ENCODE measurements at places on chromosomes 2 and 18.

GRCh38 chr18:49669403-49669802 lies 107.5 kb downstream of the LIPG start:
- H3K4me3 ChIP-seq: no peak overlapping the region
- no peak for DNase-seq
- H3K4me1 ChIP-seq: peaks cover 20% of the 10 kb centered on the region
- H3K36me3 ChIP-seq: no peaks in the 10 kb centered on the region
- H3K27me3 ChIP-seq: no peaks in the 10 kb centered on the region
- no peak overlapping the region for H3K27ac ChIP-seq

GRCh38 chr2:73264332-73264606 lies 20.0 kb downstream of the FBXO41 start:
- DNase-seq: no peak
- no peak overlapping the region for H3K4me3 ChIP-seq
- no peak overlapping the region for H3K27ac ChIP-seq

- H3K27me3 ChIP-seq: no peaks in the 10 kb centered on the region
- H3K4me3 ChIP-seq: no peak overlapping the region
- H3K27ac ChIP-seq: no peak overlapping the region
Observed at GRCh38 chr2:207283356-207283755, 117.6 kb upstream of the KLF7 start.

GRCh38 chr2:134657650-134658250 lies 61.0 kb downstream of the TMEM163 start:
- no peak overlapping the region for H3K27ac ChIP-seq
- no peak for DNase-seq
- no peaks in the 10 kb centered on the region for H3K27me3 ChIP-seq
- no peaks in the 10 kb centered on the region for H3K4me1 ChIP-seq

GRCh38 chr2:142585785-142586184 lies 291.7 kb upstream of the KYNU start:
- H3K27ac ChIP-seq: no peak overlapping the region
- no peak overlapping the region for H3K4me3 ChIP-seq
- no peaks in the 10 kb centered on the region for H3K27me3 ChIP-seq
- H3K36me3 ChIP-seq: no peaks in the 10 kb centered on the region
- no peaks in the 10 kb centered on the region for H3K4me1 ChIP-seq

- no peak overlapping the region for H3K27ac ChIP-seq
- DNase-seq: no peak
- no peaks in the 10 kb centered on the region for H3K36me3 ChIP-seq
- H3K4me3 ChIP-seq: no peak overlapping the region
- no peaks in the 10 kb centered on the region for H3K27me3 ChIP-seq
Observed at GRCh38 chr2:157845081-157845480, 31.0 kb downstream of the ACVR1 start.

- H3K4me1 ChIP-seq: no peaks in the 10 kb centered on the region
- H3K27ac ChIP-seq: no peak overlapping the region
- H3K36me3 ChIP-seq: no peaks in the 10 kb centered on the region
- no peaks in the 10 kb centered on the region for H3K27me3 ChIP-seq
Observed at GRCh38 chr2:120265006-120265405, 12.4 kb downstream of the RALB start.

GRCh38 chr2:230312638-230313037 lies 14.4 kb upstream of the SP140L start:
- no peak for DNase-seq
- H3K27ac ChIP-seq: no peak overlapping the region
- no peaks in the 10 kb centered on the region for H3K27me3 ChIP-seq
- H3K36me3 ChIP-seq: no peaks in the 10 kb centered on the region

DNA sequence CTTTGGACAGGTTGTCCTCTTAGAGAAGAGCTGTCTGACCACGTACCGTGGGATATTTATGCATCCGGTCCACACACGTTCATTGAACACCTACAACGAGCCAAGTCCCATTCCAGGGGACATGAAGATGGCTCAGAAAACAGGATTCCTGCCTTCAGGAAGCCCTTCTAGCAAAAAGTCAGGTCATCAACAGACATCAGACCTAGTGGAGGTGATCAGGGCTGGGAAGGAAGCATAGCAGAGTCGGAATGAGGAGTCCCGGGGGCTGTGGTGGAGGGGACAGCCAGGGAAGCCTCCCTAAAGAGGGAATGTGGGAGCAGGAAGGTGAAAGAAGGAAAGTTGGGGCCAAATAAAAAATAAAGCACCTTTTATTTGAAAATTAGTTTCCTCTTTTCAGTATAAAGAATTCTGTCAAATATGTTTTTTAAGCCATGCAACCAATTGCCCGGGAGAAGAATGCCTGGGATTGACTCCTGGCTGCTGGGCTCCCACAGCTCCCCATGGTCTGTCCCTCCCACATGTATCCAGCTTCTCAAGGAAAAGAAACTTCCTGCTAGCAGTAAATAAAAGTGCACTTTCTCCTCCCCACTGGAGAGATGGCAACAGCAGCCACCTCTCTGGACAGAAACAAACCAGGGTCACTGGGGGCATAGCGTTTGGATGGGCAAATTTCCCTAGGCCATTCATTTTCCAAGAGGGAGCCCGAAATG lies 144.8 kb downstream of the SMAD7 start:
- no peaks in the 10 kb centered on the region for H3K27me3 ChIP-seq
- H3K4me1 ChIP-seq: peaks cover 5% of the 10 kb centered on the region
- no peak for DNase-seq
- no peak overlapping the region for H3K27ac ChIP-seq

DNA sequence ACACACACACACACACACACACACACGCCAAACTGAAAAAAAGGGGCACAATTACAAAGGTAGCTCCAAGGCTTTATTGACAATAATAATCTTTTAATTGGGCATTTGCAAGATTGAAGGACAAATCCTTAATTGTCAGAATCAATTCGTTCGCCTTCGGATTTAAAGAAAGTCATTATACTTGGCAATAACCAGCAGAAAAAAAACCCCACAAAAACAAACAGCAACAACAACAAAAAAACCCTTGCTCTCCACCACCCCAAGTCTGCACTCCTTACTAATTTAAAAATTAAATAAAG lies 1.8 kb upstream of the HOXD8 start:
- peaks cover 5% of the 10 kb centered on the region for H3K4me1 ChIP-seq
- H3K4me3 ChIP-seq: no peak overlapping the region
- H3K36me3 ChIP-seq: no peaks in the 10 kb centered on the region
- peaks cover 47% of the 10 kb centered on the region for H3K27me3 ChIP-seq
- H3K27ac ChIP-seq: no peak overlapping the region
- no peak for DNase-seq

DNA sequence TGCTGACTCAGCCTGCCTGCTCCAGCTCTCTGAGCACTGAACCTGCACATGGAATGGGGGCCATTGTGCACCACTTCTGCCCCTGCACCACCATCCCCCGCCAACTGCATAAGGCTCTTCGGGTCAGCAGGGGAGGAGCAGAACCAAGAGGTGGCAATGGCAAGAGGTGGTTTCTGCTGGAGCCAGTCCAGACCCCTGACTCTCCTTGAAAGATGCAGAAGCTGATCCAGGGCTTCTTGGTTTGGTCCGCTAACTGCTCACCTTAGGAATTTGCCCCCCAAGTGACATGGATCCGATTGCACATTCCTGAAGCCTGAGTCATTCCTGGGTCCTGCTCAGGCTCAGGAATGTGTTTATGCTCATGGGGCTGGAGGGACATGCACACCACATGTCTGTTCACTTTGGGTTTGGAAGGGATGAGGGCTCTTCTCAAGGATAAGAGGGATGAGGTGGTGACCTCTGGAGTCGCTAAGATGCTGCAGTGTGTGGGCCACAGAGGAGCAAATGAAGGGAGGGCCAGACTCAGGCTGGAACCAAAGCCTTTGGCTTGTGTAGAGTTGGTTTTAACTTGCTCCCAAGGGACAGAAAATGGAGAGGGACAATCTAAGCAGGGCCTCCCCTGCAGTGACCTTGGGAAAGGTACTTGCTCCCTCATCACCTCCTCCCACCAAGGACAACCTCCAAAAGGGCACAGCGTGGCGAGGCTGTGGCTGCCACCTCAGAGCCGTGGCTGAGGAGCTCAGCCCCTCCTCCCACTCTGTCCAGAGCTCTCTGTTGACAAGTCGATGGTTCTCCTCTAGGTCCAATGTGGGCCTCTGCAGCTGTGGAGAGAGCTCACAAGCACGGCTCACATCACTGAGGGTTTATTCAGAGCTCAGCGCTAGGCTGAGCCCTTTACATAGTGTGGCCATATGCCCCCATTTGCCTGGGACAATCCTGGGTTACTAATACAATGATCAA lies 66.2 kb downstream of the HS1BP3 start:
- peaks cover 23% of the 10 kb centered on the region for H3K4me1 ChIP-seq
- H3K27me3 ChIP-seq: no peaks in the 10 kb centered on the region
- no peaks in the 10 kb centered on the region for H3K36me3 ChIP-seq
- H3K4me3 ChIP-seq: no peak overlapping the region
- H3K27ac ChIP-seq: peak overlapping the region; percentile 59

DNA sequence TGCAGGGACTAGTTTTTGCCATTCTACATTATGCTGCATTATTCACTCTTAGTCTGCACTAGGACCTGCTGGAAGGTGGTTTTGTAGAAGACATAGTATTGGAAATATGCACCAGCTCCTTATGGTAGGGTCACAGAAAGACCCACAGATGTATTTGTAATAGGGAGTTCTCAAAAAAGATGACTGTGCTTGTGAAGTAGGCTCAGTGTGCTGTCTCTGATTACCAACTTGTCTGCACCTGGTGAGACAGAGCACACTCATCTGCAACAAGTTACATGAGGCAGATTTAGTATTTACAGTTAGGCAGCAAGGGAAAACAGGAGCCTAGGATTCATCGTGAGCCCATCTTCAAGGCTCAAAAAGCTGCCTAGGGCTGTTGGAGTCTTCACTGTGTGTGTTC lies 29.4 kb downstream of the RHBDD1 start:
- H3K27me3 ChIP-seq: no peaks in the 10 kb centered on the region
- no peak for DNase-seq
- H3K4me3 ChIP-seq: no peak overlapping the region
- H3K27ac ChIP-seq: no peak overlapping the region
- H3K36me3 ChIP-seq: peaks cover 11% of the 10 kb centered on the region

DNA sequence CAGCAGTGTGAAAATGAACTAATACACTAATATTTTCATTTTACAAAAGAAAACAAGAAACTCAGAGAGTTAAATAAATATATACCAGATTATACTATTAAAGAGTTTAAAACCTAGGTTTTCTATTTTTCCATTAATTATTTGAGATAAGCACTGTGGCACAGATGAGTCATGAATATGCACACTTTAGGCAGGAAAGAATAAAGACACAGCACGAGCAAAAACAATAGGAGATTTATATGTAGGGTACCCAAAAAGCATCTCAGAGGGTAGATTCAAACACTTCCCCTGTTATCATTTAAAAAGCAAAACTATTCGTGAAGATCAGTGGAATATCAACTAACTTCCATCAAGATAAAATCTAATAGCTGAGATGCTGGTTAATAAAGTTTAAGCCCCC lies 430.6 kb downstream of the ERBB4 start:
- H3K27ac ChIP-seq: no peak overlapping the region
- H3K36me3 ChIP-seq: no peaks in the 10 kb centered on the region
- H3K27me3 ChIP-seq: no peaks in the 10 kb centered on the region
- no peak overlapping the region for H3K4me3 ChIP-seq
- DNase-seq: no peak
- H3K4me1 ChIP-seq: peaks cover 3% of the 10 kb centered on the region

GRCh38 chr2:10824191-10824590 lies 11.6 kb upstream of the PDIA6 start:
- no peaks in the 10 kb centered on the region for H3K4me1 ChIP-seq
- H3K27me3 ChIP-seq: peaks cover 33% of the 10 kb centered on the region
- peak overlapping the region; percentile 10 for H3K4me3 ChIP-seq

GRCh38 chr2:146227152-146228019 lies 1617.4 kb upstream of the ACVR2A start:
- H3K27ac ChIP-seq: no peak overlapping the region
- H3K36me3 ChIP-seq: no peaks in the 10 kb centered on the region
- H3K4me1 ChIP-seq: no peaks in the 10 kb centered on the region
- no peak overlapping the region for H3K4me3 ChIP-seq
- no peaks in the 10 kb centered on the region for H3K27me3 ChIP-seq

DNA sequence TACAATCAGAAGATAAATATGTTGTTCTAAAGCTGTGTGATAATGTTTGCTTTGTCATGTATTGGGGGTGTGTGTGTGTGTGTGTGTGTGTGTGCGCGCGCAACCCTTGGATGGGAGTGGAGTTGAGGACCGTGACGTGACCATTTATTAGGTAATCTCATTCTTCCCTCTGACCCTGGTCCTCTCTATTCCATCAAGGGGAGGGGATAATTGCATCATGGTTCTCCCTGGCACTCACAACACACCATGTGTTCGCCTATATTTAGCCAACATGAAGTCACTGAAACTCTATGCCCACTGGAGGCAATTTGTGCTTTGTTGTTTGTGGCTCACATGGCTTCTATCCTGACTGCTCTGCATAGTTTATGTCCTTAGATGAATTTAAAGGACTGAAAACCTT lies 79.8 kb upstream of the LRPPRC start:
- no peak for DNase-seq
- peaks cover 6% of the 10 kb centered on the region for H3K4me1 ChIP-seq
- H3K36me3 ChIP-seq: no peaks in the 10 kb centered on the region
- no peaks in the 10 kb centered on the region for H3K27me3 ChIP-seq
- H3K4me3 ChIP-seq: no peak overlapping the region

- no peaks in the 10 kb centered on the region for H3K27me3 ChIP-seq
- no peak overlapping the region for H3K4me3 ChIP-seq
- H3K4me1 ChIP-seq: peaks cover under 1% of the 10 kb centered on the region
- no peaks in the 10 kb centered on the region for H3K36me3 ChIP-seq
- H3K27ac ChIP-seq: no peak overlapping the region
Observed at GRCh38 chr2:121966663-121967062, 211.2 kb downstream of the TSN start.
